ENCODE measurements at places on chromosomes 3 and 15.
A peak's percentile ranks its signal among the peaks of the same experiment; 100 is the strongest.

- no peak for DNase-seq
These were observed 76.8 kb downstream of the THBS1 start for GRCh38 chr15:39657668-39658067.

- no peak for DNase-seq
These were observed 493.9 kb upstream of the ZNF385D start for GRCh38 chr3:22244761-22245521.

DNA sequence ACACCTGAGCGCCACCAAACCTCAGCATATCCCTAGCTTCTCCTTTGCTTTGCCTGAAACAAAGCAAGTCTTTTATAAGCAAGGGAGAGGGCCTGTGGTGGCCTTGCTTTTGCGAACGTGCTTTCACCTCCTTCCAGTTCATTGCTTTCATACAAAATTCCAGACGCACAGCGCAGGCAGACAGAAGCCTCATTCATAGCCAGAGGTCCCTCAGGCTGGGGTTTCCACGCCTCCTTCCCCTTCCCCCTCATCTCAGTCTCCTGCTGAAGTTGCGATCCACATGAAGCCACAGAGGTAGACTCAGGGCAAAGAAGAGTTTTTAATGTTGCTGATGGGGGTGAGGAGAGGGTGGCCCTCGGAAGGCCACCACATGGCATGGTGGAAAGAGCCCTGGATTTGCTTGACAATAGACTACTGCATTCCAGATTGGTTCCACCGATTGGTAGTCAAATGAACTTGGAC, 59.4 kb upstream of the FLNB start:
- DNase-seq = no peak

DNA sequence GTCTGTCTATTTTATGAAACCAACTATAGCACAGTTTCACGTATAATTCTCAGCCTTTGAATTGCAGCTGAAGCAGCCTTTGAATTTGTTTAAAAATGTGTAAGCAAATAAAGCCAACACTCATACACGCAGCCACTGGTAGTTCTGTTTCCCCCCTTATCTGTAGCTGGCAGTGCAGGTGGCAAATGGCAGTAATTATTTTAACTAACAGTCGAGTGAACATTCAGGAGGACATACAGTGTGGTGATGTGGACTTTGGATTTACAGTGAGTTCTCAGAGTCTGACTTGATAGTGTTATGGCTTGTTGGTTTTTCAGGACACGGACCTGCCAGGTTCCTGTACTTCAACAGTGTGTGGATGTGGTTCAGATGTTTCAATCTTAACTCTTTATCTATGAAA, 64.0 kb upstream of the SKOR1 start:
- no peak for DNase-seq

DNA sequence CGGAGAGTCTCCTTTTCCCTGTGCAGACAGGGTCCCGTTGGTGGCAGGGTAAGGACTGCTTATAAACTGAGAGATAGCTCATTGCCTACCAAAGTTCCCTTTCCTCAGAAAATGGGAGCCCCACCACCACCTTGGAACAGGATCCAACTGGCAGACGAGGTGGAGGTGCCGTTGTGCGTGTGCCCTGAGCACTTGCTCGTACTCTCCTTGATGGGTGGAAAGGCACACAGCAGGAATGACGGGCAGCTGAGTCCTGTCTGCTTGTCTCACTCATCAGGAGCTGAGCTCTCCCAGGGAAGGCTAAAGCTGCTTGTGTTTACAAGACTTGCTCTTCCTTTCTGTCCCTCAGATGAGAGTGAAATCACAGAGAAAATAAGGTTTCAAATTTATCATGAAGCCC, 60.7 kb downstream of the B3GNT5 start:
- no peak for DNase-seq

DNA sequence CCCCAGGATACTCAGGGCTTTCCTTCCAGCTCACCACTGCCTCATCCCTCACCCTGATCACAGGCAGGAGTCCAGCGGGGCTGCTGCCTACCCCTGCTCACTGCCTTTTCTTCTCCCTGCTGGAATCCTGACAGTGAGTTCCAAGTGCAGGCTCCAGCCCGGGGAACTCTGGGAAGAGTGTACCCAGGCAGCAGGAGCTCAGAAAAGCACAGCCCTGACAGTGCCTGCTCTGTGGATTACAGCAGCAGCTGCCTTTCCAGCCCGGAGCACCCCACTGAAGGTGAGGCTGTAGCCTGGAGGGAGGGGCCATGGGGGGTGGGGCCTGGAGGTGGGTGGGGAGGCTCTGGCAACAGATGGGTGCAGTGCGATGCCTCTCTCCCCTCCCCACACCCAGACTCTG, 6.1 kb upstream of the JMJD7 start:
- no peak for DNase-seq

GRCh38 chr15:54687628-54688027, 509.1 kb downstream of the RSL24D1 start:
- DNase-seq = no peak

DNA sequence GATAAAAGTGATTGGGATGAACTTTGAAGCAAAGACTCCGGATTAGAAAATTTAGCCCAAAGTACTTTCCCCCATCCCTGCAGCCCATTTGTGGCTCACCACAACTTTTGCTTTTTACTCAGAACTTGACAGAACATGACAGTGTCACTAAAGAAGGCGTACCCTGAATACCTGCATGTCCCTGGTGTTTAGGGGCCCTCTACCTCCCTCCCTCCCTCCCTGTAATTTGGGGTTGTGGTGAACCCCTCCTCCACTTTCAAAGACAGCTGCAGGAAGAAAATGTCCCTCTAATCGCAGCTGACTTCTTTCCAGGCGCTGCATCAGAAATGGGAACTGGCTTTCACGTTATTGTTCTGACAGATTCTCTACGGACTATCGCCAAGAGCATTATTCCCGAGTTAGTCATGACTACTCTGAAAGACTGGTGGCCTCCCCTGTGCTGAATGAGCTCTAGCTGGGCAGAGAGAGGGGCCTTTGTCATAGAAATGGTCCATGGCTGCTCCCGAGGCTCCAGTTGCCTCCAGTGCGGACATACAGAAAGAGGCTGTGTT, 93.2 kb upstream of the ARHGEF3 start:
- DNase-seq = no peak

DNA sequence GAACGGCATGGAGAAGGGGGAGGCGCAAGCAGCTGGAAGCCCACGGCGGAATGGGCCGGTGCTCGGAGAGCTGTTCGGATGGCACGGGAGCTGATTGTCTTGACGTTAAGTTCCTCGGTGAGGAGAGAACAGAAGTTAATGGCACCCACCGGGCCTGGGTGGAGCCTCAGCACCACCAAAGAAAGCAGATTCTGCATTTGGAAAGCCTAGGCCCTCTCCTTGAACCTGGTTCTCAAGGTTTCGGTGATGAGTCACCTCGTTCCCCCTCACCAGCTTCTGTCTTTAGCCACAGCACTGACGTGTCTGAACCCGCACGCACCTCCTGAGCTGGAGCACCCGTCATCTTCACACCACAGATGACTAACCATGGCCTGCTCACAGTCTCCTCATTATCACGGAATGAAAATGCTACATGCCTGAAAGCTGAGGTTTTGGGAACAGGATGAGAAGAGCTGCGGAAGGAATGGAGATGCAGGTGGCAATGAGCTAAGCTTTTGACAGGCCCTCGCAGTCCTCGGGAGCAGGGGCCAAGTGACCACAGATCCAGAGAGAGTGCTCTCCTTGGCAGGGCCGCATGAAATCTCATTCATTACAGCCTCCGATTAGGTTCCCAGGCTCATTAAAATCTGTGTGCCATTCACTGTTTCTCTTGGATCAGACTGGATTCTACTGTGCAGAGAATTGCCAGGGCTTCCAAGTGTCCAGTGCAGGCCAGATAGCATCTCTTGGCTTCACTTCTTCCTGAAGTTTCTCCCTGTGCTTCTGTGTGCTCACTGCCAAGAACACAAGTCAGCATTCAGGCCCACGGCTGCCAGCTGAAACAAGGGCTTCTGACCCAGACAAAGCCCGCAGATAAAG, 96.3 kb upstream of the DLG1 start:
- peak; percentile 81 for DNase-seq

DNA sequence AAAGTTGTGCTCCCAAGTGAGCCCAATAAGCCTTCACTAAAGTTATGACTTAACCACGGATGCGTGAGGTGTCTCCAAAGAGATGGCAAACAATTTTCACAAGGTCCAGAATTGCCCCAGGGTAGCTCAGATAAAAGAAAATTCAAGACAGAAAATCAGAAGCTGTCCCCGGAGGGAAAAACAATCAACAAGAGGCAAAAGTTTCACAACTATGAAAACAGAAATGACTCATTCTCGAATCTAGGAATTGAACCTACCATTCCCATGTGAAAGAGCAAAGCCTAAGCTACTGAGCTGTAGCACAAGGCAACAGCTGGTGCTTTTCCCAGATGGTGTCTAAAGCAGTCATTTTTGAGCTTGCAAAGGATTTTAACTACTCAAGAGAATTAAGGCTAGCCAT, 33.5 kb upstream of the MKRN3 start:
- DNase-seq = no peak

DNA sequence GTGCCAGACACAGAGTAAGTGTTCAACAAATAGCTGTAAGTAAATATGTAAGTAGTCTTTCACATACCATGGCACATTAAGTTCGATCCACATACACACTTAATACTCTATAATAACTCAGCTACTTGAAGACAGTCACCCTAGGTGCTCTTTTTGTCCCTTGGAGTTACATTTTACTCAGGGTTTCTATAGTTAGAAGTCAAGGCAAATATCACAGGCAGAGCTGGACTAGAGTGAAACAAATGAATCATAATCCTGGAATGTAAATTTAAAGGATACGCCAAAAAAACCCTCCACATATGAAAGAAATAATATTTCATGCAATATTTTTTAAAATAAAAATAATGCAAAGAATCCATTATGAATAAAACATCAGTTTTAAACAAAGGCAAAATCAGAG, 461.8 kb downstream of the MAGI1 start:
- DNase-seq = no peak

DNA sequence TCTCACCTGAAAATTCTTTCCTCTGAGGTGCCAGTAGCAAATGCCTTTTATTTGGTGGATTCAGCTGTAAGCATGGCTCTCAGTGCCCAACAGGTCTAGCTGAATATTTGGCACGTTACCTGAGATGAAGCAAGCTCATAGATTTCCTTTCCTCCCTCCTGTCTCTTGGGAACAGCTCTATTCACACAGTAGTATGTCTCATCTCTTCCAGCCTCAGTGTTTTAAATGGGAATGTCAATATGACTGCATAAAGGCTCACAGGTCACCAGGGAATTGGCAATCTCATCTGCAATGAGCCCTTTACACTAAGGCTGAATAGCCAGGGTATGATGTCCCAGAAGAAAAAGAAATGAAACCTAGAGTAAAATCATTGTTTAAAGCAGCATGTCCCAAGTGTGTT, 733.5 kb downstream of the NTRK3 start:
- no peak for DNase-seq

- DNase-seq = no peak
These were observed 99.9 kb downstream of the DHX36 start for GRCh38 chr3:154224366-154224765.

GRCh38 chr15:83462953-83463433, 15.9 kb downstream of the SH3GL3 start:
- no peak for DNase-seq

DNA sequence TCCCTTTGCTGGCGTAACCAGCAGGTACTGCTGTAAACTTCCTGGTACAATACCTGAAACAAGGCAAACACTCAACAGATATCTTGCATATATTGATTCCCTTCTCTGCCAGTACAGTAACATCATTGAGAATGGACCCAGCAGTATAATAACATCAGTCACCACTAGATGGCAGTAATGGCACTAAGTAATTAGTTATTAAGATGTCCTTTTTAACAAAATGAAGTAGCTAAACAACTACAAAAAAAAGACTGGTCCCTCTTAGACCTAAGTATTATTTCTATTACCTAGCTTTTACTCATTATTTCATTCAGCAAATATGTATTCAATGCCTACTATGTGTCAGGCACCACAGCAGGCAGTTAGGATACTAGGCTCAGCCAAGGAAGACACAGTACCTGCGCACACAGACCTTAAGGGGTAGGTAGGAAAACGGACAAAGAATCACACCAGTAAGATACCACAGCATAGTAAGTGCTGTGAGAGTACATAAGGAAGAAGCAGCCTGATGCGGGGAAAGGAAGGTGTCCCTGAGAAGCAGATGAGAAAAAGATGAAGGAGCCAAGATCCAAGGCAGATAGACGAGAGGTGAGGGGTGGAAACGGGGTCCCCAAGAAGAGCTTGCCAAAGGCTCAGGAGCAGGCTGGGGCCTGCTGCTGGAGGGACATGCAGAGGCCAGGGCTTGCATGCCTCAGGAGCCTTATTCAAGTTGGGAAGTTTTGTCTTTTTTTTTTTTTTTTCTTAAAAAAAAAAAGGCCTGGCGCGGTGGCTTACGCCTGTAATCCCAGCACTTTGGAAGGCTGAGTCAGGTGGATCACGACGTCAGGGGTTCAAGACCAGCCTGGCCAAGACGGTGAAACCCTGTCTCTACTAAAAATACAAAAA, 102.7 kb upstream of the CHD2 start:
- DNase-seq = no peak

DNA sequence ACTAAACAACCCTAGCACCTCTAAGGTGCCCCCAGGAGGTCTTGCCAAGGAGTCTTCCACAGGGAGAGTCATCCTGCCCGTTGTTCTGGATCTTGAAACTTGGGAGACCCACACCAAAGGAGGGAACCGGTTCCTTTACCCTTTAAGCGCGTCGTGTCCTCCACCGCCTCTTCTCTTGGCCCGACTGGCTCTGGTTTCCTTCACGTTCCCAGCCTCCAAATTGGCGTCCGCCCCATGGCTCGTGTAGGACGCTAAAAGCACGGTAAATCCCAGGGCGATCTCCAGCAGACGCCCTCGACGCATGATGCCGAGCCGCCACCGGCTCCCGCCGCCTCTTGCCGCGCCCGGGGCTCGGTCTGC, 1.1 kb downstream of the FBN1 start:
- no peak for DNase-seq

DNA sequence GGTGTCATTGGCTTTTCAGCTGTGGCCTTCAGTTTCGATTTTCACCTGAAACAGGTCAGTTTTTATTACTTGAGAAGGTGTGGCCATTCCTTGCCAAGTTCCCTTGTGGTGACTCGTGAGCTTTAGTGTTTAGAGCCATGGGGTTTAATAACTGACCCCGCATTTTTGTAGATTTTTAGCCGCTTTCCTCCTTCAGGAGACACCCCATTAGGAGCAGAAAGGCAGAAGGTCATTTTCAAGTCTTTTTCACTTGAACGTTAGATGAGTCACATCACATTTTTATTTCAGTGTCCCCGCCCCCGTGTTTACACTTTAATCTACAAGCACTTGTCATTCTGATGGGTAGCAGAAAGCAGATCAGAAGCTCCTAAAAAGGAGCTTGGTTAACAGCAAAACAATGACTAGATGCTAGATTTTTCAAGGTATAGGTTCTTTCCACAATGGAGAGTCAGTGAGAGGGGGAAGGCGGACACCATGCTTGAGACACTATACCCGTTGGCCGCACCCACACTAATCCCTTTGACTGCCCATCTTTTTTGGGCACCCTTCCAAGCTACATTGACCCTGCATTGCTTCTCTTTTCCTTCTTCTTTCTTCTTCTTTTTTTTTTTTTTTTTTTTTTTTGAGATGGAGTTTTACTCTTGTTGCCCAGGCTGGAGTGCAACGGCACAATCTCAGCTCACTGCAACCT, 132.7 kb downstream of the GHSR start:
- DNase-seq = no peak

Measured in 8988T (cell line).